ENCODE measurements at places on chromosomes 7 and 10.

DNA sequence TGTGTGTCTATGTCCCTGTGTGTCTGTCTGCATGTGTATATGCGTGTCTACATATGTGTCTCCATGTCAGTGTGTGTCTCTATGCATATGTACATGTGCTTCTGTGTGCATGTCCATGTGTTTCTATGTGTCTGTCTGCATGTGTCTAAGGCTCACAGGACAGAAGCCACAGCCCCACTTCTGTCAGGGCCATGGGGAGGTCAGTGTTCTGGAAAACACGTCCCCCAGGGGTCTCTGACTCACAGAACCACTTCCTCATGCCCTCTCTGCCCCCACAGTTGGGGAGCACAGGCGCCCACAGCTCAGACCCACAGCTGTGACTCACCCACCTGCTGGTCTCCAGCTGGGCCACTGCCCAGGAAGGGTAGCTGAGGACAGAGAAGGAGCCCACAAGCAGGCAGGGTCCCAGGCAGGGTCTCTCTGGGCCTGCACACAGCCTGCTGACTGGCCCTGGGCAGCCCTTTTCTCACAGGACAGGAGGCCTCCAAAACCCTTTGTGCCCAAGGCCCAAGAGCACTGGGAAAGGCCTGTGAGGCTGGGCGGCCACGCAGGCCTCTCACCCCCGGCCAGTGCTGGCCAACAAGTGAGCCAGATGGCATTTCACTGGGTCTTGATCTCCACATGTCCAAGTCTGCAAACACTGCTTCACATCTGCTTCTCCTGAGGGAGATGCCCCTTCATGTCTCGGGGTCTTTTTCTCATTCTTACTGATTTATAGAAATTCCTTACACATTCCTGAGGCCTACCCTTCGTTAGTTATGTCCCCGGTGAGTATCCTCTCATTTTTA lies 102.9 kb upstream of the FAM20C start:
- no peak for DNase-seq

DNA sequence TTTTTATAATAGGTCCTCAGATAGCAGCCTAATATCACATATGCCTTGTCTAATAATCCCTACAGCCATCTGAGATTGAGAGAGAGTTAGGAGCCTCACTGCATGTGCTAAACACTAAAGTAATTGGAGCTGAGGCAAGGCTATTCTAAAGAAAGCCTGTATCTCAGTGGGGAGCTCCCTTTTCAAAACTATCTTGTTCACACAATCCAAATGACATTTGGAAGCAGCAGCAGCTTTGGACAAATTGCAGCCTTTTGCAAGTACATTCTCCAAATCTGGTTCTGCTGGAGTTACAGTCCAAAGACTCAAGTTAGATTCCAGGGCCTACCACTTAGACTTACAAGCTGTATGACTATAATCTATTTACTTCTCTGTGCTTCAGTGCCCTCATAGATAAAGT lies 104.5 kb downstream of the MACC1 start:
- no peak for DNase-seq

- no peak for DNase-seq
Observed at GRCh38 chr7:39095875-39096619, 118.3 kb downstream of the POU6F2 start.

GRCh38 chr10:132076578-132077081 lies 10.9 kb downstream of the JAKMIP3 start:
- DNase-seq = no peak

GRCh38 chr10:26738301-26738911 lies 40.9 kb downstream of the PDSS1 start:
- DNase-seq = no peak

- DNase-seq = no peak
Observed at GRCh38 chr10:35986756-35987502, 344.8 kb upstream of the FZD8 start.

- DNase-seq = peak; percentile 32
Observed at GRCh38 chr7:23712368-23713284, 2.6 kb downstream of the STK31 start.

DNA sequence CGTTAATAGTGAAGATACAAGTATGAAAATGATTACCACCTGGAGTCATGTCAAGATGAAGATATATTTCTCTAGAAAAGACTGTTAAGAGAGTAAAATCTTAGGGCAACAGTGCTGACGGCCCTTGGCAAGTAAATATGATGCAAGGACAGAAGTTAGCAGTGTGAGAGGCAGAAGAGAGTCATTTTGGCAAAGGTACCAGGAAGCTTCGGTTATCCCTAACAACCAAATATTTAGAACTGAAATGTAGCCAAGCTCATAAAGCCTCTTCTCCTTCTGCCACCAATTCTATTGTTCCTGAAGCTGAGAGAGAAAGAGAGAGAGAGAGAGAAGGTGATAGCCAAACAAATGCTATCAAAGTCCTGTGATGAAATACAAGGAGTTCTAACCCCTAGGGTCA lies 109.6 kb downstream of the MACC1 start:
- DNase-seq = no peak

GRCh38 chr7:155228894-155229293 lies 68.8 kb upstream of the INSIG1 start:
- DNase-seq = no peak

DNA sequence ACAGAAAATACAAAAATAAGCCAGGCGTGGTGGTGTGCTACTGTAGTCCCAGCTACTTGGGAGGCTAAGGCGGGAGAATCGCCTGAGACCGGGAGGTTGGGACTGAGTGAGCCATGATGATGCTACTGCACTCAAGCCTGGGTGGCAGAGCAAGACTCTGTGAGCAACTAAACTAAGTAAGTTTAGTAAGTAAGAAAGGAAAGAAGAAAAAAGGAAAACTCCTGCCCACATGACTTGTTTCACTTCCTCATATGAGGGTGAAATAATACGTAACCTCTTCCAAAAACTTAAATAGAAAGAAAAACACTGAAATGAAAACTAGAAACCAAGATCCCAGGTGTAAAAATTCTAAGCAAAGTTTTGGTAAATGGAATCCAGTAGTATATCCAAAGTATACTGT lies 79.6 kb downstream of the LARP4B start:
- no peak for DNase-seq

- DNase-seq = no peak
Observed at GRCh38 chr7:29955075-29955792, 34.4 kb downstream of the SCRN1 start.

- DNase-seq = no peak
Observed at GRCh38 chr7:148500978-148501377, 89.6 kb upstream of the C7orf33 start.

GRCh38 chr10:44424957-44425356 lies 40.1 kb upstream of the CXCL12 start:
- DNase-seq = no peak

DNA sequence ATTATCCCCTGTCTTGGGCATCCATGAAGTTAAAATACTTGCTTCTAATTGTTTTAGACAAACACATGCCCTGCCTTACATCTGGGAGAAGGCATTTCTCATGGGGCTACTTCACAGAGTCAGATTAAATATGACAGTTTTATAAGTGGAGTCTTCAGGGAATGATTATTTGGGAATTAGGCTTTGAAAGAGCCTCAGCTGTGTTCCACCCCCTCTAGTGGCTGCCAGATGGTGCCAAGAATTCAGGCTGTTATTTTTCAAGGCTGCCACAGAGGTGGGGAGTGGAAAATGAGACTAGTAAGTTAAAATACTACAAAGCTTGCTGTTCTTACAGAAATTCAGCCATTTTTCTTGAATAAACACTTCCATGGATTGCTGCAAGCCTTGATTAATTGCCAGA lies 45.8 kb upstream of the DNAH11 start:
- no peak for DNase-seq

- DNase-seq = no peak
Observed at GRCh38 chr10:122199070-122199469, 72.0 kb upstream of the BTBD16 start.

GRCh38 chr10:59068581-59069191 lies 107.8 kb upstream of the PHYHIPL start:
- DNase-seq = no peak

- DNase-seq = no peak
Observed at GRCh38 chr10:103168438-103168837, 24.6 kb downstream of the NT5C2 start.

DNA sequence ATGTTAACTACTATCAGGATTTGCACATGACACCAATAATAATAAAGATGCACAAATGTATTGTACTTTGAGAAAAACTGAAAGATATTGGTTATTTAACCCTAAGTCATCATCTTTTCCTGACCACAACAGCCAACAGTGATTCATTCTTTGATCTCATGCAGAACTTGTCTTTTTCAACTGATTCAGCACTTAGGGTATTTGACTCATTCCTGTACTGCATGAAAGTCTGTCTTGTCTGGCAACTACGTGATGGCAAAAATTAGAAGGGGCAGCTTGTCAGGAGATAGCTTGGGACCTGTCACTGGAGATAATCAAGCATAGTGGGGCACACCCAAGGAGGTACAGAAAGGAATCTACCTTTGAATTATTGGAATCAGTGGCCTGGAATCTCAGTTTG lies 77.8 kb upstream of the LRRC17 start:
- DNase-seq = no peak

DNA sequence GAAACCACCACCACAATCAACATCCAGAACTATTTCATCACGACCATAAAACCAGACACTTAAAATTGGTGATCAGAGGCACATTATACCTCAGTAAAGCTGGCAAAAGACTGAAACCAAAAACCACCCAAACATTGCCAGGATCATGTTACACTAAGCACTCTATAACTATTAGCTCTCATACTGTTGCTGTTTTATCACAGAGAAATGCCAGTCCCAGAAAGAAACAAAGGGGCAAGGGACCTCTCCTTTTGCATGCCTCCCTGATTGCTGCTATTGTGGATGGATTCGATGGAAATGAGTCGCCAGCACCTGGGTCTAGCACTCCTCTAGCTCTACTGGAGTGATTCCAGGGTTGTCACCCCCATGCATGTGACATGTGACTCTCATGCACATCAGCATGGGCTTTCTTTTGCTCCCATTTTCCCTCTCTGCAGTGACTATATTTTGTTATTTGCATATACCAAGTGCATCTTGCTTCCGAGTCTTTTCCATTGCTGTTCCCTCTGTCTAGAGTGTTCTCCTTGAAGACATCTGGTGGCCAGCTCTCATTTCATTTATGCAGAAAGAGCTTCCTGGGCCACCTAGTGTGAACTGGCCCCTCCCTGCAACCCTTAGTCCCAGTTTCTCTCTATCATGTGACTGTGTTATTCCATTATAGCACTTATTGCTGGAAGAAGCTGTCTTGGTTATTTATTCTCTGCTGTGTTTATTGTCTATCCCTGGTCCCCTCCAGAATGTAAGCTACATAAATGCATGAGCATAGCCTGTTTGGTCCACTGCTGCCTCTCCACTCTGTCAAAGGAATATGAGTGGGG lies 300.6 kb downstream of the PLXNA4 start:
- DNase-seq = no peak

- no peak for DNase-seq
Observed at GRCh38 chr7:20267482-20267881, 50.3 kb upstream of the MACC1 start.

DNA sequence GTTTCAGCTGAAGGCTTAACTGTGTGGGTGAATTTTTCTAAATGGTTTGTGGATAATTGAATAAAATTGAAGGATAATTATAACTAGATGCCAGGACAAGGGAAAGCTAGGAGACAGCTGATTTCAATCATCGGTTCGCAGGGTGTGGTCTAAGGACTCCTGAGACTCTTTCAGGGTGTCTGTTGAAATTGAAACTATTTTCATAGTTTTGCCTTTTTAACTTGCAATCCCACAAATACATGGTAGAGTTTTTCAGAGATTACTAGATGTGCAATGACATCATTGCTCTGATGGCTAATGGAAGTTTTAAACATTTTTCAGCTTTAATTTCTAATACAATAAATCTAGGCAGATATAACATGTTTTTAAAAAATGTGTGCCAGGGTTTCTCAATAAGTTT lies 18.5 kb downstream of the TRUB1 start:
- DNase-seq = no peak

DNA sequence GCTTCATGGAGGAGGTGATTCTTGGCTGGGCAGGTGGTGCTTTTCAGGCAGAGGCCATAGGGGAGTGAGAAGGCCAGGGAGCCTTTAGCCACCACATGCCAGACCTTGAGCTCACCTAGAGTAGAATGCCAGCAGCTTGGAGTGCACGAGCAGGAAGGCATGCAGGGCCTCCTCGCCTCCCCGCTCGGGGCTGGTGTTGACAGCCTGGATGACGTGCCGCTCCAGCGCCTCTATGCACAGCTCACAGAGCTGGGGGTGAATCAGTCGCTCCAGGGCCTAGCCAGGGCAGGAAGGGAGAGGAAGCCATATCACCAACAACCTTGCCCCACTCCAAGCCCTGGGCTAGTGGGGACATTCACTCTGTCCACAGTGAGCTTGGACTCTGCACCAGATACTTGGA lies 15.7 kb downstream of the HPS1 start:
- DNase-seq = no peak

- peak; percentile 19 for DNase-seq
Observed at GRCh38 chr10:124612611-124613498, 131.3 kb downstream of the FAM53B start.

- DNase-seq = no peak
Observed at GRCh38 chr10:42652858-42653257, 14.5 kb upstream of the ZNF33B start.

DNA sequence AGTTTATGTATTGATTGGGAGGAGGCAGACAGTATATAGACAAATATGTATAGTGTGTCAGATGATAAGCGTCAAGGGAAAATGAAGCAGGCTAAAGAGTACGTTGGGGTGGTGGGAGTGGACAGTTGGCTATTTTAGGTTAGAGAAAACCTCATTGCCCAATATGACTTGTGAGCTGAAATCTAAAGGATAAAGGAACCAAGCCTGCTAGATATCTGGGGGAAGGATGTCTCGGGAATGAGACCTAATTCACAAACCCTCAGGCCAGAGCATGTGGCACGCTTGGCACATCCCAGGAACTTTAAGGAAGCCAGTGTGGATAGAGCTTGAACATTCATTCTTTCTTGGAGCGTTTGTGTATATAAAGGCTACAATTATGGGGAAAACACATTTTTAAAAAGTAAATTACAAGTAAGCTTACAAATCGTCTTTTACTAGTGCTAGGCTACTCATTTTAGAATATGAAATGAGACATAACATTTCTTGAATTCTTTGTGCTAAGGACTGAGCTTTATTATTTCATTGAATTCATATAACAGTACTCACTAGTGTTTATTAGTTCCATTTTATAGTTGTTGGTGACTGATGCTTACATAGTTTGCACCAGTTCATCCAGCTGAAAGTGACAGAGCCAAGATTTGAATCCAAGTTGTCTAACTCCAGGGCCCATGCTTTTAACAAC lies 9.7 kb downstream of the FHIP2A start:
- DNase-seq = no peak

DNA sequence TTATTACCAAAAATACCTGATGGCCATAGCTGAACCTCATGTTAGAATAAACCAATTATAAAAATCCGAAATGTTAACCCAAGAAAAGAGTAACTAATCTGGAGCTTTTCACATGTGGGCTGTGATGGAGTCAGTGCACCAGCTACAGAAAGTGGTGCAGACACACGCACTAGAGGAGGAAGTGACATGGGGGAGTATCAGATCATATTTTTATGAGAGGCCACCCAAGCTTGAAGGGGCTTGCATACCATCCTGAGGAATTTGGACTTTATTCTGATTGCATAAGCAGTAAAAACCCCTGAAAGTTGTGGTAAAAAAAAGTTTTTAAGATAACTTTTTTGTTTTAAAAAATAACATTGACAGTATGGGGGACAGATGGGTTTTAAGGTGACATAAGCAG lies 1148.5 kb upstream of the CELF2 start:
- DNase-seq = no peak
